ENCODE measurements at places on chromosomes 1 and 21.

DNA sequence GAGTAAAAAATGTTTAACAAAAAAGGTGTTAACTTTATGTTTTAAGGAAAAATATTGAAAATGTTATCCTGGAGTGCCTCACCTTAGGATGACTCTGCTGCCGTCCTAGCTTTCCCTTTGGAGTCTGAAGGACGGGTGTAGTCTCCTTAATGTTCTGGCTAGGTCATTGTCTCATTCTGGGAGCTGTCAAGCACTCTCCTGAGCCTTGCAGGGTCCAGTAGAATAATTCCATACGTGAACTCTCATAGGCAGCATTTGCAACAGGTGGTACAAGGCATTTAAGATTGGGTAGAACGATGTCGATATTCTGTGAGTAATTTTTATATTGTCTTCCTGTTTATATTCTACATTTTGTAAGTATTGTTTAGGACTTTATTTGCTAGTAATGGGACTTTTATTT lies 283.6 kb upstream of the C1orf105 start:
- no peak for DNase-seq

DNA sequence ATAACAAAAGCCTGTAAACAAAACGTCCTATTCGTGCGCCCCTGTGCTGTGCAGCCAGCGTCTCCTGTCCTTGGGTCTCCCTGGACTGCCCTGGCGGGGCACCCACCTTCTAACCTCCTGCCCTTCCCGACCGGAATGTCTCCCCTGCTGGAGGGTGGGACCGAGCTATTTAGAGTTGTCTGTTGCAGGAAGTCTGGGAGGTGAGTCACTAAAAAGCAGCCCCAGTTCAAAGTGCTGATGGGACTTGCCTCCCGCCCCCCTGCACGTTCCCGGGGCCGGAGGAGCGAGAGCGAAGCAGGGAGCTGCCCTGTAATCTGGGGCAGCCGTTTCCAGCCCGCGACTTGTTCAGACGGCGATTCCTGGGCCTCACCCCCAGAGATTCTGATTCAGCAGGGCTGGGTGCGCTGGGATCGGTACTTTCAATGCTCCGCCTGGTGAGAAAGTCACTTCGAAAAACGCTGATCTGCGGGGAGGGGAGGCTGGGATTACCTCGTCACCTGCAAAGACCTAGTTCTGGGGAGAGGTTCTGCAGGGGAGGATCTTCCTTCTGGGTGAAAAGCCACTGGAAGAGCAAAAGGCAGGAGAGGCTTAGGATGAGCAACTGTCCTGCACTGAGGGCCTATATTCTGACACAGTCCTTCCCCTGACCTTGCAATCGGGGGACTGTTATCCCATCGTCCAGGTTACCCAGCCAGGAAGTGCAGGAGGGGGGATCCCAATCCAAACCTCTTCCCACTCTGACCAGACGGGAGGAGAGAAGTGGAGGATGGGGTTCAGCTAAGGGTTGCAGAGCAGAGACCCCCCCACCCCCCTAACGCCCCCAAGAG lies 1.2 kb upstream of the DHRS3 start:
- DNase-seq: peak; percentile 50

GRCh38 chr1:74523873-74524480 lies 11.6 kb upstream of the LRRC53 start:
- no peak for DNase-seq

- no peak for DNase-seq
These were observed 2.6 kb downstream of the AHDC1 start for GRCh38 chr1:27601321-27601770.

- peak; percentile 25 for DNase-seq
These were observed 1.1 kb downstream of the LRRC8C start for GRCh38 chr1:89633800-89634625.

DNA sequence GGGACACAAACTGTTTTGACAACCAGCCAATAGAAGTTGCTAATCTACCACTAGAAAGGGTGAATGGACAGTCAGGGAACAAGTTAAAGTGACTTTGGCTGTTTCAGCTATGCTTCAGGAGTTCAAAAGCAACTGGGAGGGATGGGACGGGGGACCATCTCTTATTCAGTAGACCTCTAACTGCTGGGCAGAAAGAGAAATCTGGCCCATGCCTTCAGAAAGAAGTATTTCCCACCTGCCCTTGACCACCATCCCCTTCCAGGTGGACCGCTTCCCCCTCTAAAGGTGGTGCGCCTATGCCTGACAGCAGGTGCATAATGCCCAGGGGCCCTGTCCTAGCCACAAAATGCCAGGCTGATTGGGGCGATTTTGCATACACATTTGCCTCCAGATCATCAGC lies 5.2 kb downstream of the ITPKB start:
- DNase-seq: no peak

DNA sequence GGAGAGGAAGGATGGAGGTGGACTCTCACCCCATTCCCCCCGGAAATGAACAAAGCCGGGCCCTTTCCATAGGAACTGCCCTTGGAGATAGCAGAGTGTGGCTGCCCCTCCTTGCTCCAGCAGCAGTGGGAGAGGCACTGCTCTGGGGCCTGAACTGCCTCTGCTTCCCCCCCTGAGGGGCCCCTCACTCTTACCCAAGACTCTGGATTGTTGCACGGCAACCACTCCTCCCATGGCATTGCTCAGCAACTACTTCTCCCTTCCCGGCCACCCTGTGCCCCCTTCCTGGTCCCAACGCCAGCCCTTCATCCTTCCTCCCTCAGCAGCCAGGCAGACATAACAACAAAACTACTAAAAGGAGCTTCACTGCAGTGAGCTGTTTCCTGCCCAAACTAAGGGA lies 3.0 kb upstream of the ACKR1 start:
- DNase-seq: no peak

DNA sequence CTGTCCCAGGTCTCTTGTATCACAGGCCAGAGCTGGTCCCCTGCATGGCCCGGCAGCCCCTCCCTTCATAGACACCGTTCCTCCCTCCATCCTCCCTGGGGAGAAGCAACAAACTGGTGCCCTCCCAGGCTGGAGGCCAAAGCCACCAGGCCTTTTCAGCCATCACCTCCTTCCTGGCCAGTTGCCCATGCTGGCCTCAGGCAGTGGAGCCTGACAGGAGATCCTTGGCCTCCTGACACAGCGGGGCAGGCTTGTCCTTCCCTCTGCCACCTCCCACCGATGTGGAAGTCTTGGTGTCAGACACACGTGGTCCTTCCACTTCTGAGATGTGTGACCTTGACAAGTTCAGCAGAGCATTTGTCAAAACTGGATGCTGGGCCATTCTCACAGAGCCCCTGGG lies 206.0 kb downstream of the HIVEP3 start:
- DNase-seq: no peak

DNA sequence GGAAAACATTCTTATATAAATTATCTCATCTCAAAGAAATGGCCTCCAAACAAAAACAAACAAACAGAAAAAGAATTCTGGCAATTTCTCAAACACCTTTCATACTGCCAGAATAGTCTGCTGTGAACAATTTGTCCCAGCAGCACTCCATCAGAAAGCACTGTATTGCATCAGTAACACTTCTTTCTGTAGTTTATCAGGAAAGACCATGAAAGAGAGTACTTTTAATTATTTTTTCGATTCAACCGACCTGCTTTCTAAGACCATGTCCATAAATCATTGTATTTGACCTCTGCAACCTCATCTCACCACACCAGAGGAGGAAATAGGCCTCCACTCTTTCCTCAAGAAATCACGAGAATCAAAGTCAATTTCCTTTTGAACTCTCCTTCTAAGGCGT lies 1579.9 kb downstream of the MRPL39 start:
- no peak for DNase-seq

GRCh38 chr1:171352554-171352953 lies 38.6 kb downstream of the FMO4 start:
- DNase-seq: peak; percentile 52

GRCh38 chr1:55827350-55827749 lies 612.2 kb upstream of the USP24 start:
- DNase-seq: no peak

GRCh38 chr1:54843449-54843848 lies 42.3 kb upstream of the TTC22 start:
- no peak for DNase-seq

- DNase-seq: no peak
These were observed 160.9 kb upstream of the VAMP3 start for GRCh38 chr1:7610106-7610731.

All from head of caudate nucleus (tissue), 42 donors.